Vagina (tissue), 2 donors: ENCODE measurements at places on chromosomes 1 and 21.

- DNase-seq: no peak
Observed at GRCh38 chr1:87980494-87980893, 651.8 kb downstream of the LMO4 start.

- DNase-seq: no peak
Observed at GRCh38 chr21:25326181-25326580, 281.1 kb downstream of the MRPL39 start.

- peak; percentile 70 for DNase-seq
Observed at GRCh38 chr1:33460144-33460543, 12.3 kb upstream of the ZSCAN20 start.

DNA sequence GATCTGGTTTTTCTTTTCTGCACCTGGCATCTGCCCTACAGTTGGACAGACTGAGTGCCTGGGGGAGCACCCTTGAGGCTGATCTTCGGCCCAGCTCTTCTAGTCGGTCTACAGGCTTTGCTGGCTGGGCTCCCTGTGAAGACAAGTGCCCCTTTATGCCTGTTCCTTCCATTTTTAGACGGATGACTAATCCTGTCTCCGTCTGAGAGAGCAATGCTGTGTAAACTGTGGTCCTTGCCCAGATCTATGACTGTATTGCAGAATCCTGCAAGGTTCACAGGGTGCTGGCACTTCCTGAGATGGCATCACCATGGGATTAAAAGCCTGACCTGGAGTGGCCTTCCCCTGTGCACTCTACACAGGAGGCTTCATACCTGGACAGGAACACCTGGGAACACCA lies 47.6 kb upstream of the SAMD13 start:
- no peak for DNase-seq

GRCh38 chr1:7298749-7299151 lies 472.3 kb upstream of the VAMP3 start:
- DNase-seq: no peak

- no peak for DNase-seq
Observed at GRCh38 chr1:40806731-40807695, 23.4 kb downstream of the KCNQ4 start.

DNA sequence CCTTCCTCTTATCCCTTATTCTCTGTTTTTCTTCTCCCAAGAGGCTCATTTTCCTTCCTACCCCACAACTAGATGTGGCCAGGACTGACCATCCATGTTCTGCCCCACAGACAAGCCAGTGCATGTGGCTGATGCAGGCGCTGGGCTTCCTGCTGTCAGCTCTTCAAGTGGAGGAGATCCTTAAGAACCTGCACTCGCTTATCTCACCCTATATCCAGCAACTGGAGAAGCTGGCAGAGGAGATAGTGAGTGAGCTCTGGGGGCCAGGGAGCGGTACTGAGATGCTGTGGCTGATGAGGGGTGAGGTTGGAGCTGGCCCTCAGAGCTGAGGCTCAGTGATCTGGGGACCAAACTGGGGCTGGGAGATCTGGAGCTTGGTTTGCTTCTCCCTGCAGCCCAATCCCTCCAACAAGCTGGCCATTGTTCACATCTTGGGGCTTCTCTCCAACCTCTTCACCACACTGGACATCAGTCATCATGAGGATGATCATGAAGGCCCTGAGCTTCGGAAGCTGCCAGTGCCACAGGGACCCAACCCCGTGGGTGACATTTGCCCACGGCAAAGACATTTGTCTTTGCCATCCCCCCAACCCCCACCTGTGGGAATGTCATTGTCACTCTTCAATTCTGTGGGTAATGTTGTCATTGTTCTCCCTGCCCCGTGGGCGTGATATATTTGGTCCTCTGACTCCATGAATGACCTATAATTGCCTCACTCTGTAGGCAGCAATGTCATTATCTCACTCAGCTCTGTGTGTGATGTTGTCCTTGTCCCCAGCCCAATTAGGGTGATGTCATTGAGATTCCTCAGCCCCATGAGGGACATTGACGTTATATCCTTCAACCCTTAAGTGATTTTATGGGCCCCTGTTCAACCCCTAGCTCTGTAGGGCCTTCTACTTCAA lies 11.2 kb upstream of the DPH2 start:
- DNase-seq: no peak

- DNase-seq: no peak
Observed at GRCh38 chr1:5727871-5728643, 264.2 kb downstream of the NPHP4 start.

DNA sequence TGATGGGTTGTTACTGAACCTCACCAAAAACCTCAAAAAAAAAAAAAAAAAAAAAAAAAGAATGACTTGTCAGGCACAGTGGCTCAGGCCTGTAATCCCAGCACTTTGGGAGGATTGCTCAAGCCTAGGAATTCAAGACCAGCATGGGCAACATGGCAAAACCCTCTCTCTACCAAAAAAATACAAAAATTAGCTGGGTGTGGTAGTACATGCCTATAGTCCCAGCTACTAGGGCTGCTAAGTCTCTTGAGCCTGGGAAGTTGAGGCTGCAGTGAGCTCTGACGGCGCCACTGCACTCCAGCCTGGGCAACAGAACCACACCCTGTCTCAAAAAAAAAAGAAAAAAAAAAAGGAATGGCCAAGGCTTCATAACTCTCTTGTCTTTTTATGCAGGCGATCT lies 11.1 kb downstream of the CHAF1B start:
- DNase-seq: no peak

- DNase-seq: no peak
Observed at GRCh38 chr1:6267686-6268322, 6.9 kb upstream of the GPR153 start.

DNA sequence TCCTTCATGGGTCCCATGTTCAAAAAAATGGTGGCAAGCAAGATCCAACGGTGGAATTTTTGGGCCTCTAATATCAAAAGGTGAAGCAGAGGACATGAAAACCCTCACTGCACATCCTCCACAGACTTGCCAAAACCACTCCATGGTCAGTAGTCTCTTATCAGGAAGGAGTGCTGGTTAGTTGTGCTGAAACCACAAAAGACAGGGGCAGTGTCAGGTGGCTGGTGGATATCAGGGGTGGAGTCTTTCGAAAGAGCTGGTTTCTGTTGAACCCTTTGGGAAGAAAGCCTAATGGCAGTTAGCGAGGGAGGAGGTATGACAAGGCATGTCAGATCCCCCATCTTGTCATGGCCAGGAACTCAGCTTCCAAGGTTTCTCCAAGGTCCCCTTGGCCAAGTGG lies 395.9 kb upstream of the CAMK1G start:
- DNase-seq: no peak

GRCh38 chr1:30823969-30824735 lies 66.6 kb upstream of the LAPTM5 start:
- DNase-seq: no peak

GRCh38 chr1:150477320-150477719 lies 9.9 kb upstream of the TARS2 start:
- DNase-seq: no peak
